Activated CD4-positive, alpha-beta T cell treated with anti-CD3 and anti-CD28 coated beads, Interleukin-2, amount 10 ng/mL, durations not matched to agents 24 days and 14 days (primary cell): ENCODE measurements at places on chromosomes 7 and 10. TPM values are rescaled to one million over a fixed set of nuclear protein-coding genes. Genes with fewer than 3 reads are reported as not detected.

DNA sequence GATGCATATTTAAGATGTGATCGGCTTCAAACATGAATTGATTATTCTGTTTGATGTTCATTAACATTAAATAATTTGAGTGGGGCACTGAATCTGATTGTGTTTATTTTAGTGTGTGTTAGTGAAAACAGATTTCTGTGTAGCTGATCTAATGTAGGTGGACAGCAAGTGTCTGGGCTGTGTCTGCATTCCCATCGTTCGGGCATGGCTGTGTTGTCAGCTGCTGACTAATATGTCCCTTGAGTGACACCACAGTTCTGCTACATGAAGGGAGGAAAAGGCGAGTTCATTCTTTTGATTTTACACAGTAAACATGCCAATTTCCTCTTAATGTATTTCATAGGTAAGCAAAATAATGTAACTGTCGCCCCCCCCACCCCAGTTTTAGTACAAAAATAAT lies 203.0 kb downstream of the CNTNAP2 start:
- no peak for DNase-seq
- no peaks in the 10 kb centered on the region for H3K27me3 ChIP-seq
- H3K36me3 ChIP-seq, result no peaks in the 10 kb centered on the region
- no peak overlapping the region for H3K4me3 ChIP-seq
- no peak overlapping the region for H3K27ac ChIP-seq

TMEM184A gene
- total RNA-seq, result not detected in 2 replicates

- no peaks in the 10 kb centered on the region for H3K4me1 ChIP-seq
- no peak overlapping the region for H3K4me3 ChIP-seq
- H3K27me3 ChIP-seq, result peaks cover 2% of the 10 kb centered on the region
- no peak overlapping the region for H3K27ac ChIP-seq
These were observed 383.0 kb upstream of the SHH start for GRCh38 chr7:156195276-156195675.

DNA sequence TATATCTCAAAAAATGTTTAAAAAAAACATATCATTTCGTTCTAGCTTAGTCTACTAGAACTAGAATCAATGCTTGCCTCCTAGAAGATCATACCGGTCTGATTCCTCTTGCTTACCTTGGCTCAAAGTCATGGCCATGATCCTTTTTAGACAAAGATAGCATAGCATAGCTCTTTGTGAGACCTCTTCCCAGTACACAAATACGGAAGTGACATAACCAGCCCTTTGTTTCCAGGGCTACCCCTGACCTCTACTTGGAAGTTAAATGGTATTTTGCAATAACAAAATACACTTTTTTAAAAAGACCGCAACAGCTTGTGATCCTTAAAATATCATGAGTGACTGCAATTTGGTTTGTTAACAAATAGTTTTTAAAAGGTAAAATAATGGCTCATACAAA lies 130.7 kb upstream of the NOBOX start:
- H3K27ac ChIP-seq, result no peak overlapping the region
- peaks cover 3% of the 10 kb centered on the region for H3K4me1 ChIP-seq
- DNase-seq, result no peak
- H3K36me3 ChIP-seq, result no peaks in the 10 kb centered on the region

GRCh38 chr10:61452655-61453641 lies at the start of gene TMEM26:
TSS of gene TMEM26 (minus strand) at chr10:61453381. CDS start at chr10:61453081, 300 bp downstream.
- H3K4me1 ChIP-seq, result peaks cover 3% of the 10 kb centered on the region
- no peaks in the 10 kb centered on the region for H3K36me3 ChIP-seq
- DNase-seq, result no peak
- no peak within 1 kb of the TSS for H3K27ac ChIP-seq

- no peak overlapping the region for H3K27ac ChIP-seq
- H3K36me3 ChIP-seq, result no peaks in the 10 kb centered on the region
- H3K4me3 ChIP-seq, result no peak overlapping the region
- H3K27me3 ChIP-seq, result peaks cover 8% of the 10 kb centered on the region
- H3K4me1 ChIP-seq, result no peaks in the 10 kb centered on the region
These were observed 267.1 kb downstream of the PRPF18 start for GRCh38 chr10:13853854-13854253.

NDUFB8 gene
- total RNA-seq, result 323 TPM in 2 replicates

ACHE gene
- not detected in 2 replicates for total RNA-seq

DNA sequence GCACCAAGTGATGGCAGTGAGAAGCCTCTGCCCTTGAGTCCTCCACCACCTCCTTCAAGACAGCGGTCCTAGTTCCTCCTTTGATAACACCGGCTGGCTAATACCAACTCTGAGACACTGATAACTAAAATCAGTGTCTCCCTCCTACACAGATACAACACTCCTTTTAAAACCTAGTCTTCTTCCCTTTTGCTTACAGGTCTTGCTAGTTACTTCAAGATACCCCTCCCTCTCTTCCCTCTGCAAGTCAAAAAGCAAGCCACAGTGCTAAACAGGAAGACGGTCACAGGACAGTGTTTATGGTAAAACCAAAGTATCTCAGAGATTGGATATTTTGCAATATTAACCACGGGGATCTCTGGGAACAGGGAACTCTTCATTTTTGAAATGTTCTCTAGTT lies 4.6 kb downstream of the AKR1B1 start:
- DNase-seq, result peak; percentile 73
- peaks cover 25% of the 10 kb centered on the region for H3K36me3 ChIP-seq
- no peaks in the 10 kb centered on the region for H3K27me3 ChIP-seq
- peaks cover 42% of the 10 kb centered on the region for H3K4me1 ChIP-seq
- H3K4me3 ChIP-seq, result peak overlapping the region; percentile 67

- H3K4me1 ChIP-seq, result no peaks in the 10 kb centered on the region
- no peaks in the 10 kb centered on the region for H3K36me3 ChIP-seq
- H3K4me3 ChIP-seq, result no peak overlapping the region
- no peak overlapping the region for H3K27ac ChIP-seq
These were observed 218.3 kb downstream of the PTPRN2 start for GRCh38 chr7:158369290-158369689.

GRCh38 chr7:123615344-123615743 lies 13.7 kb downstream of the ASB15 start:
- DNase-seq, result no peak
- H3K4me3 ChIP-seq, result no peak overlapping the region
- no peak overlapping the region for H3K27ac ChIP-seq
- H3K36me3 ChIP-seq, result no peaks in the 10 kb centered on the region
- H3K4me1 ChIP-seq, result no peaks in the 10 kb centered on the region

- peaks cover 12% of the 10 kb centered on the region for H3K4me1 ChIP-seq
- peaks cover 75% of the 10 kb centered on the region for H3K27me3 ChIP-seq
- no peak overlapping the region for H3K4me3 ChIP-seq
- no peak for DNase-seq
- H3K27ac ChIP-seq, result no peak overlapping the region
These were observed 3.0 kb downstream of the TBX20 start for GRCh38 chr7:35250941-35251340.

DNA sequence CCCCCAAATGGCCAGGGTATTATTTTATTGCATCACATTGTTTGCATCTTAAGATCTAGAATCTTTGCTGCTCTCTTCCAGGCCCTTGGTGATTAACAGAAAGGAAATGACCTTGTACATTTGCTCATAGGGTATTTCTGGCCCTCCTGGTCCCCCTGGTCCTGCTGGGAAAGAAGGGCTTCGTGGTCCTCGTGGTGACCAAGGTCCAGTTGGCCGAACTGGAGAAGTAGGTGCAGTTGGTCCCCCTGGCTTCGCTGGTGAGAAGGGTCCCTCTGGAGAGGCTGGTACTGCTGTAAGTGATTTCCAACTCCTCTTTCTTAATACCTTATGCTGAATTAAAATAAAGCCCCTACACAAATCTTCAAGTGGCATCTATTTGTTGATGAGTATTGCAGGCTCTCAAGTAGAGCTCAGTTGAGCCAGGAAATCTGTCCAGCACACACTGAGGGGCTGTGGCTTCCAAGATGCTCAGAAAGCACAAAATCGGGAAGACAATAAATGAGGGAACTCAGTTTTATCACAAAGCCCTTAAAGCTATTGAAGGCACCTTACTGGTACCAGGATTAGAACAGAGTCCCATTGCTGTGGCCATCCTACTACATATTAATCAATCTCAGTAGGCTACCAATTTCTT lies 28.2 kb downstream of the COL1A2 start:
- no peaks in the 10 kb centered on the region for H3K27me3 ChIP-seq
- no peak overlapping the region for H3K4me3 ChIP-seq
- no peak for DNase-seq
- H3K27ac ChIP-seq, result no peak overlapping the region
- no peaks in the 10 kb centered on the region for H3K36me3 ChIP-seq

MKX gene
- not detected in 2 replicates for total RNA-seq

- H3K27me3 ChIP-seq, result peaks cover 12% of the 10 kb centered on the region
- DNase-seq, result no peak
- H3K27ac ChIP-seq, result no peak overlapping the region
- no peaks in the 10 kb centered on the region for H3K4me1 ChIP-seq
- no peak overlapping the region for H3K4me3 ChIP-seq
These were observed 40.9 kb upstream of the MET start for GRCh38 chr7:116630932-116631671.

- H3K36me3 ChIP-seq, result no peaks in the 10 kb centered on the region
- no peaks in the 10 kb centered on the region for H3K4me1 ChIP-seq
- H3K4me3 ChIP-seq, result no peak overlapping the region
- no peaks in the 10 kb centered on the region for H3K27me3 ChIP-seq
- H3K27ac ChIP-seq, result no peak overlapping the region
- DNase-seq, result no peak
These were observed 623.7 kb downstream of the PARD3 start for GRCh38 chr10:34191406-34191805.

DNA sequence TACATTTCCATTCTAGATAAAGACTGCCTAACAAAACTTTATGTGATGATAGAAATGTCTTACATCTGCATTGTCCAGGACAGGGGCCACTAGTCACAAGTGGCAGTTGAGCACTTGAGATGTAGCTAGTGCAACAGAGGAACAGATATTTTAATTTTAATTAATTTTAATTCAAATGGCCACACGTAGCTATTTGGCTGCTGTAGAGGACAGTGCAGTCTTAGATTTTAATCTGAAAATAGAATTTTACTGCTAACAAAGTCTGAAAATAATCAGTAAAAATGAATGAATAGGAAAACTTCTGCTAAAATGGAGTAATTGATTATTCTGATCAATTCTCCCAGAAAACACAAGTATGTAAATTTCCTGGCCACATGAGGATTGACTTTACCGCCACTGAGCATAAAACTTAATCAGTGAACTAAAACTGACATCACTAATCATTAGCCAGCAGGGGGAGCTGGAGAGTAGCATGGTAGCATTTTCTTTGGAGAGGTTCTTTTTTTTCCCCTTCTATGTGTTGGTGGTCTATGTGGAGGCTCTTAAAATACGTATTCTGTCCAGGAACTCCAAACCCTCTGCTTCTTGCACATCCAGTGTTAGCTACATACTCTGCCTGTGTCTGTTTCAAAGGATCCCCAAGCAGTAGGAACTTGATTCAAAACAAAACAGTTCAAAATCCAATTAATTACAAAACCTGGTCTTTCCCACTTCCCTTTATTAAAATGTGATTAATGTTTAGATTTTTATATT lies 52.1 kb downstream of the TSPAN12 start:
- peaks cover 2% of the 10 kb centered on the region for H3K27me3 ChIP-seq
- no peak overlapping the region for H3K27ac ChIP-seq
- H3K36me3 ChIP-seq, result no peaks in the 10 kb centered on the region
- DNase-seq, result peak; percentile 84

DNA sequence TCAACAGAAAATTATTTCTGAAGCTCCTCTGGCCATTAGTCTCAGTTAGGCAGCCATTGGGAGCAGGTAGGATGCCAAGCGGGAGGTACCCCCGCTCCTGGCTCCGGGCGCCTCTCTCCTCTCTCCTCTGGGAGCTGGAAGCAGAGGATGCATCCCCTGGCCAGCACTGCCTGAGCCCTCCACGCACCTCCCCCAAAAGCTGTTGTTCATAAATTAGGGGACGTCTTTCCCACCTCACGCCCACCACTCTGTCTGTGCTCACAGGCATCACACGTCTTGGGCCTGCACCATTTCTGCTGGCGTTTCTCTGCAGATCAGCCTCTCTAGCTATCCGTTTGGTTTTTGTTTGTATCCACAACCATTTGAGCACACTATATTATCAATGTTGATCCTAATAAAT lies 609.0 kb upstream of the FOXK1 start:
- no peak overlapping the region for H3K27ac ChIP-seq
- H3K36me3 ChIP-seq, result no peaks in the 10 kb centered on the region
- H3K27me3 ChIP-seq, result no peaks in the 10 kb centered on the region
- no peak overlapping the region for H3K4me3 ChIP-seq

GIMAP8 gene
- total RNA-seq, result 7.9 and 8.5 TPM in 2 replicates

DNA sequence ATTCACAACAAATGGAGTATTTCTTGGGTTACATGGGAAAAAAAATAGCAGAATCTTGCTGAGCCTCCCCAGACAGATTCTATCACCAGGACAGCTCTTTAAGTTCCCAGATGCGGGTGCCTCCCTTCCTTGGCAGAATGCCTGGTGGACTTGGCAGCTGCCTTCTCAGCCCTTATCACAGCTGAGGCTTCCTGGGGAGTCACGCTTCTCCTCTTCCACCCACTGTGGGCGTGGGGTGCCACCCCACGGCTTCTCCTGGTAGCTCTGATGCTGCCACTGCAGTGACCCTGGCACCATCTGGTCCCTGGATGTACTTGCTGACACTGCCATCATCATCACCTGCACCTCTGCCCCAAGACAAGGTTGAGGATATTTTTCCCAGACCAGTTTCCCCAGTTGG lies 16.2 kb upstream of the NME8 start:
- H3K4me1 ChIP-seq, result peaks cover 3% of the 10 kb centered on the region
- H3K27me3 ChIP-seq, result peaks cover 17% of the 10 kb centered on the region
- no peak overlapping the region for H3K4me3 ChIP-seq

DNA sequence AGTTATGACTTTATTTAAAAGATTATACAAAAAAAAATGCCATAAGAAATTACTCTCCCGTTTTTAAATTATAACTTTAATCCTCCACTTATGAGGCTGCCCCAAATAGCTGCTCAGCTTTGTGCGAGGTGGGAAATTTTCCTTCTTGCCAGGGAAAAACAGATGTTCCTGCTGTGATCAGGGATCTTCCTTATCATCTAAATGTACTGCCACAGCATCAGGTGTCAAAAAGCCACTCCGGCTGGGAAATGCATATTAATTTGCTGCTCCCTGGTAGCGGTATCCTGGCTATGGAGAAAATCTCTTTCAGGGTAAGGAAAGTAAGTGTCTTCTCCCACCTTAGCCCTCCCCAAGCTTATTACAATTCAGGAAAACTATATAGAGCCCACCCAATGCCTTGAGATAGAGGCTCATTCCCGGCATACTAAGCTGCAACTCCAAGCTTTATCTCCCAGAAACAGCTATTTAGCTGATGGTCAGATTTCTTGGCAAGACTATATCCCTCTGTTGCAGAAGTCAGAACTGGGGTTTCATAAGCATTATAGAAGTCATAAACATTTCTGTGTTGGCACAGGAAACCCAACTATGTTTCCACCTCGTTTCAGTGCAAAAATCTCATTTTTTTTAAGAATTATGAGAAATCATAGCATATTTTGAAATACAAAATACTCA lies 360.4 kb downstream of the PARD3 start:
- DNase-seq, result no peak
- no peak overlapping the region for H3K4me3 ChIP-seq
- no peaks in the 10 kb centered on the region for H3K4me1 ChIP-seq
- H3K27me3 ChIP-seq, result no peaks in the 10 kb centered on the region

- no peak overlapping the region for H3K4me3 ChIP-seq
- no peak for DNase-seq
- H3K27me3 ChIP-seq, result no peaks in the 10 kb centered on the region
- H3K36me3 ChIP-seq, result peaks cover 23% of the 10 kb centered on the region
These were observed 32.3 kb downstream of the PPP2R2D start for GRCh38 chr10:131933016-131933695.

CPN1 gene
- total RNA-seq, result not detected in 2 replicates

OR2A5 gene
- not detected in 2 replicates for total RNA-seq

- no peaks in the 10 kb centered on the region for H3K4me1 ChIP-seq
- DNase-seq, result no peak
- no peak overlapping the region for H3K27ac ChIP-seq
- no peaks in the 10 kb centered on the region for H3K36me3 ChIP-seq
- H3K4me3 ChIP-seq, result no peak overlapping the region
These were observed 134.7 kb upstream of the GALNT17 start for GRCh38 chr7:70997261-70997660.
